MV-4-11 (cell line): ENCODE measurements at places on chromosomes 4 and X.

GRCh38 chr4:125303821-125304220 lies 10.9 kb upstream of the FAT4 start:
- no peak for DNase-seq

DNA sequence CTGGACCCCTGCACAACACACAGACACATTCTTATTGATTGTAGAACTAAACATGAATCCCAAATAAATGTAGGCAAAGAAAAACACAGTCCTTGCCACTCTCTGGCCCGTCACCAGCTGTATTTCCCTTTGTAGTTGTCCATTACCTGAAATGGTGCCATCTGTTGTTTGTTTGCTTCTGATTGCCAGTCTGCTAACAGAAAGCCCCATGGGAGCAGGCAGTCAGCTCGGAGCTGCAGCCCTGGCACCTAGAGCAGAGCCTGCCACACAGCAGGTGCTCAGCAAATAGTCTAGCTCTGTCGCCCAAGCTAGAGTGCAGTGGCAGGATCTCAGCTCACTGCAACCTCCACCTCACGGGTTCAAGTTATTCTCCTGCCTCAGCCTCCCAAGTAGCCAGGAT lies 28.9 kb downstream of the CPLX1 start:
- no peak for DNase-seq

DNA sequence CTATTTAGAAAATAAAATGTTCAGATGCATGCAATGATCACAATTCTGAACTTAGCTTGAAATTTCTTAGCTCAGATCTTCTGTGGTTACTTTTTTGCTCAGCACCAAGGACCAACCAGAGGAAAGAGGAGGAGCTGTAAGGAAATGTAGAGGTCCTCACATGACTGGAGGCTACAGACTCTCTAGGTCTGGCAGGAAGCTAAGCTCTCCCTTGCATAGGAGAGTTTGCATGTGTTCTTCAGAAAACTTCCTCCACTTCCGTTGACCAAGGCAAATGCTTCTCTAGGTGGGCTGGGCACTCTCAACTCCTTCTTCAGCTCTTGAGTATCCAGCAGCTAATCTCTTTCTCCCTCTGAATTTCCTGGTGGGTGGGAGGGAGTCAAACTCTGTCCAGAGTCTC lies 119.6 kb downstream of the BTC start:
- DNase-seq, result no peak

- DNase-seq, result no peak
Observed at GRCh38 chr4:125268068-125268755, 46.5 kb upstream of the FAT4 start.

DNA sequence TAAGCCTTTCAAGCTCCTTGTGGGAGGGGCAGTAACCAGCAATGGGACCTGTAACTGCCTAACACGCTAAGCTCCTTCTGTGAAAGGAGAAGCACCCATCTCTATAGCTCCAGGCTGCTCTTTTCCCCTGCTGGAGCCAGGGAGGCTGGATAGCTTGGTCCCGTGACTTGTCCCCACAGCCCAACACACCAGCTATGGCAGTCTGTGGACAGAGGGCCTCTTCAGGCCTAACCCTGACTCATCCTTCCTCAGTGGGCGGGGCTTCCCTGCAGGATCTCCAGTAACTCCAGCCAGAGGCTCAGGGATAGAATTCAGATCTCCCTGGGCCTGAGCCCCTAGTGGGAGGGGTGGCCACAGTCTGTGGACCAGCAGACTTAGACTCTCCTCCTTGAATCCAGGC lies 1290.1 kb downstream of the PCDH7 start:
- no peak for DNase-seq

DNA sequence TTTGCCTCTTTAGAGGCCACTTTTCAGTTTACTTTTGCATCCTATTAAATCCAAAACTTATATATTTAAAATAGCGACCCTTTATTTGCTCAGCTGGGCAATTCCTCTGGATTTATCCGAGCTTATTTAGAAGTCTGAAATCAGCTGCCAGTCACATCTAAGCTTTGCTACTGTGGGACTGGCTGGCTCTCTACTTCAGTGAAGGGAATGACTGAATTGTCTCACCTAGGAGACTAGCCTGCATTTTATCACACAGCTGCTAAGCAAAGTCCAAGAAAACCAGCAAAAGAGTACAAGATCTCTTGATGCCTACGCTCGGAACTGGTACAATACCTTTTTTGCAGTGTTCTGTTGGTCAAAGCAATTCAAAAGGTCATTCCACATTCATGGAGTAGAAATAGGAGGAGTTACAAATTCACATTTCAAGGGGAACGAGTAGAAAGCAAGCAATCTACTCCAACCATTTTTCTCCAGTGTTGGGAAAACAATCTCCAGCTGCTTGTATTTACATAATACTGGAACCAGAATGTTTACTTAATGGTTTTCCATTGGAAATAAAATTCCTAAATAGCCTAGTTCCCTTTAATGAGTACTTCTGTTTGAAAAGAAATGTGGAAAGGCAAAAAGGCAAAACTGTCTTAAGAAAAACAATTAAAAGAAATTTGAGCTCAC lies 160.2 kb downstream of the MAGEB5 start:
- DNase-seq, result no peak

DNA sequence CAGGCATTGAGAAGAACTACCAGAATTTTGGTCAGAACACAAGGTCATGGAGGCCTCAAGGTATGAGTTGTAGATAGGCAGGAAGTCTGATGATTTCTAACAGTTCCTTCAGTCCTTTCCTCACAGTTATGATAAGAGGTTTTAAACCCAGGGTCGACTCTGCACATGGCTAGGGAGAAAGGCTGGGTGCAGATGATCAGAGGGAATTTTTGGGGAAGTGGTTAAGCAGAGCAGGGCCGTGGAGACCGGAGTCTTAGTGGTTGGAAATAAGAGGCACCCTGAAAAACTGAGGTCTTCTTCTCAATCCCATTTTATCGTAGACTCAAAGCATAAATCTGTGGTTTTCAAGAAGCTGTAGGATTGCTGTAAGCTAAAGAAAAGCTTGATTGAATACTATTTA lies 118.5 kb upstream of the ANK2 start:
- peak; percentile 22 for DNase-seq

GRCh38 chrX:39018541-39018940 lies 217.3 kb downstream of the MID1IP1 start:
- DNase-seq, result peak; percentile 30

DNA sequence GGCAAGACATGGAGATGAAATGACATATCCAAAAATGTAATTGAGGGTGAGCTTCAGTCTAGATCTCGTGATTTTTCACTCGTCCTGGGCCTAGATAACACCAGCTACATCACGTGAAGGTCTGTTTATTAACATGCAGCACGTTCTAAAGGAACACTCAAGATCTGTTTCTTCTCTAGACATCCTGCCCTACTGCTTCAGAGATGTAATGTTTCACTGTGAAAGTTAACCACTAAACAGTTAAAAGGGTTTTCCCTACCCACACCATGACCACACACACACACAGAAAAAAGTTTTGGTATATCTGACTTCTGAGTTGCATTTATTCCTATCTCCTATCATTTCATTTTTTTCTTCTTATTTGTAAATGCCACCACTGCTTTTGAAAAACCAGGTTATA lies 52.3 kb upstream of the SMIM31 start:
- no peak for DNase-seq
